ENCODE measurements at places on chromosomes 3 and 15.

GRCh38 chr15:91981821-91982800 lies 128.6 kb downstream of the SLCO3A1 start:
- no peak for DNase-seq

GRCh38 chr3:46845397-46845859 lies 17.8 kb downstream of the MYL3 start:
- peak; percentile 22 for DNase-seq

GRCh38 chr15:71302861-71303410 lies 187.7 kb downstream of the THSD4 start:
- DNase-seq = no peak

- no peak for DNase-seq
These were observed 27.7 kb downstream of the ALDH1A2 start for GRCh38 chr15:58037723-58038301.

- no peak for DNase-seq
These were observed 6.0 kb downstream of the TIPARP start for GRCh38 chr3:156680243-156680914.

- DNase-seq = no peak
These were observed 252.2 kb upstream of the IGF1R start for GRCh38 chr15:98395974-98396610.

DNA sequence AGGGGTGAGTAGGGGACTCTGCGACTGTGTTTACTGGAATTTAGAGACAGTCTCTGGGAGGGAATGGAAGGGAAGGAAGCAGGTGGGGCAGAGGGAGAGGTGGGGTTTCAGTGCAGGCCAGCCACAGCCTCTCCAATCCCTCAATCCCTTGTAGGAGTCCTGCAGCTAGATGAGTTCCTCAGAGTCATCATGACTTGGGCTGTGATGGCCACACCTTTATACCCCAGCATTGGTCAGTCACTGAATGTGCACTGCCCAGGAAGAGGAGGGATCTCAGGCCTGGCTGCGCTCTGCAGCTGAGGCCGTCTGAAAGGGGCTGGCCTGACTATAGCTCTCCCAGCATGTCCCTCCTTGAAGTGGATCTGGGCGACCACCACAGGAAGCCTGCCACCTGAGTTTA lies 67.3 kb upstream of the GLCE start:
- DNase-seq = peak; percentile 49

DNA sequence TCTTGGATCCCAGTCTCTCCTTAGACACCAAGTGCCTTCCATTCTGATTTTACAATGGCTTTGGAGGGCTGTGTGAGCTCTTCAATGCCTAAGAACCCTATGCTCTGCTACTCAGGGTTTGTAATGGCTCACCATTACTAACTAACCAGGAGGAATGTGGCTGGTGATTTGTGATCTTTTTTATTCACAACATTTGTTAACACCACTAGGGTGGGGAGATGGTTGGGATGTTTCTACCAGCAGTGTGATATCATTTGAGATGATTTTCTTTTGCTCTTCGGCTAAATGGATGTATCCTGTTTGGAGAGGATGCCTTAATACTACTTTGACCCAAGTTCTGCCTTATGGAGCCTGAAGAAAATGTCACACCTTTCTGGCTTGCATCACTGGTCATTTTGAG lies 226.9 kb downstream of the MFSD1 start:
- DNase-seq = no peak

GRCh38 chr3:122678506-122678905 lies 2.1 kb upstream of the PARP14 start:
- DNase-seq = no peak

GRCh38 chr3:62183969-62184368 lies 189.4 kb downstream of the FEZF2 start:
- no peak for DNase-seq

- DNase-seq = no peak
These were observed 215.9 kb downstream of the GBE1 start for GRCh38 chr3:81545572-81545971.

GRCh38 chr3:197135212-197135611 lies 105.6 kb upstream of the MELTF start:
- no peak for DNase-seq

- DNase-seq = peak; percentile 95
These were observed 4.4 kb downstream of the SH3BP5 start for GRCh38 chr3:15327941-15328340.

DNA sequence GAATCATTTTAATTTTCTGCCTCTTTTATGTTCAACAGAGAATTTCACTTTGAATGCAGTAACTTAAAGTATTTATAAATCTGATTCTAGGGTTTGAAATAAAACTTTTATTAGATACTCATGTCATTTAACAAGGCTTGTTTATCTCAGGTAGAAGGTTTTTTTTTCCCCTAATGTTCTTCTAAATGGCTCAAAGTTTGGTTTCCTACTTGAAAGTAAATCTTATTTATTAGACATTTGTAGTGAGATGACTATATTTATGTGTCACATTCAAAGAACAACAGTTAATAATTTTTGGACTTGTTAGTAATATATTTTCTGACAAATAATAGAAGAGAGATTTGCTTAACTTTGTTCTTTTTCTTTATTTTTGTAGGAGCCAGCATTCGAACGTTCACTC lies 63.9 kb downstream of the NEO1 start:
- no peak for DNase-seq

DNA sequence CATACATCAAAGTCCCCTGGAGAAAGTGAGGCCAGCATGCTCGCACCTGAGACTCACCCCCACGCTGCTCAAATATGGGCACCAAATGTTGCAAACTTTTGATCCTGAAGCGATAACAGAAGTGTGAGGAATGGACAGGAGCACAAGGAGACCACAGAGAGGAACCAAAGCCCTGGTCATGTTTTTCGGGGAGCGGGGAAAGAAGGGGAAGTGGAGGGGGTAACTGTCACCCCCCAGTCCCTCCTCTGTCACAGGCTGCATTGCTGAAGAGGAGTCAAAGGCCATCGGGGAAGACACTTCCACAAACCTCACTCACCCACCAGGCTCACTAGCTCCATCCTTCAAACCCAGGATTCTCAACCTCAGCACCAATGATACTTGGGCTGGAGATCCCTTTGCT lies 182.4 kb downstream of the UACA start:
- no peak for DNase-seq

GRCh38 chr3:107753494-107753893 lies 230.7 kb downstream of the BBX start:
- peak; percentile 52 for DNase-seq

DNA sequence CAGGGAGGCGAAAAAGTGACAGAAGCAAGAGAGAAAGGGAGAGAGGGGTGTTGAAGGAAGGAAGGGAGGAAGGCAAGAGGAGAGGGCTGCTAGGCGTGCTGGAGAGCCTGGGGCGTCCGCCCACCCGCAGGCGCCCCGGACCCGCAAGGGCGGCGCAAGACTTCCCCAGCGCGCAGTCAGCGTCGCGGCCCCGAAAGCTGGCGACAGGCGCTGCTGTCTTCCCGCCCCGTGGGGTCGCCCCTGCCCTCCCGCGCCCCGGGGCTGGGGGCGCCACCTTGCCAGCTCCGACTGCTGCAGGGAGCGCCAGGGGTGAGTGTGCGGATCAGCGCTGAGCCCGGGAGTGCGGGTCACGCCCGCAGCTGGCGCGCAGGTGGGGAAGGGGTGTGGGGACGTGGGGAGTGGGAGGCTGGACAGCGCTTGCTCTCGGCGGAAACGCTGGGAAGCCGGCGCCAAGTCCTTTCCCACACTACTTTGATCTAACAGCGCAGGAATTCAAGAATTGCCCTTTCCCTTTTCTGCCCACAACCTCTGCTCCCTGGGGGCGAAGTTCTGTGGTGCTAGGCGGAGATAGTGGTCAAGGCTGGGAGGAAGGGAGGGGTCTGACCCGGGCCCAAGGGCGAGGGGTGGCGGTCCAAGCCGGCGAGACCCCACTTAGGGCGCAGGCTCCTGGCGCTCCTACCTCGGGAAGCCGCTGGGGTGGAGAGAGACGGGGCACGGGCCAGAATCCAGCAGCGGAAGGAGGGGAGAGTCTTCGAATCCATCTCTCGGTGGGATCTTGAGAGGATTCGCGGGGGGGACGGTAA lies 266.1 kb downstream of the CGGBP1 start:
- peak; percentile 92 for DNase-seq

GRCh38 chr15:57415602-57416001 lies 39.3 kb downstream of the CGNL1 start:
- DNase-seq = no peak

- no peak for DNase-seq
These were observed 119.3 kb upstream of the SLC24A5 start for GRCh38 chr15:48001393-48002039.

DNA sequence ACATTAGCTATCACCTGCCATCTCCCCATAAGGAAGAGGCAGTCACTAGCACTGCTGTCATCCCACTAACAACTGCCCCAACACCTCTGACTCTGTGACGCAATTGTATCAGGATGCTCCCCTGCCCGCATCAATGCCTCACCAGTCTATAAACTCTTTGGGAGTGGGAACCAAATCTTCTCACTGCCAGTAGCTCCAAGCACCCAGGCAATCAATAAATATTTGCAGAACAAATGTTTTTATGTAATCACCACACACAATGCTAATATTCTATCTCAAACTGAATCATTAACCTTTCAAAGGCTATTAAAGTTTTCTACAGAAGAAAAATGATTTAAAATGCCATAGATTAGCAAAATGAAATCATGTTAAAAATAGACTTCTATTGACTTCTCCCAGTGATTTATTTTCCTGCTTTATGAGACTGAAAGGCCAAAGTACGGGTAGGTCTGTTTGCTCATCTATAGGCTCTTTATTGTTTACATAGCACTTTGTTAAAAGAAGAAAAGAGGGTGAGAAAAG lies 131.3 kb downstream of the PLD1 start:
- no peak for DNase-seq

DNA sequence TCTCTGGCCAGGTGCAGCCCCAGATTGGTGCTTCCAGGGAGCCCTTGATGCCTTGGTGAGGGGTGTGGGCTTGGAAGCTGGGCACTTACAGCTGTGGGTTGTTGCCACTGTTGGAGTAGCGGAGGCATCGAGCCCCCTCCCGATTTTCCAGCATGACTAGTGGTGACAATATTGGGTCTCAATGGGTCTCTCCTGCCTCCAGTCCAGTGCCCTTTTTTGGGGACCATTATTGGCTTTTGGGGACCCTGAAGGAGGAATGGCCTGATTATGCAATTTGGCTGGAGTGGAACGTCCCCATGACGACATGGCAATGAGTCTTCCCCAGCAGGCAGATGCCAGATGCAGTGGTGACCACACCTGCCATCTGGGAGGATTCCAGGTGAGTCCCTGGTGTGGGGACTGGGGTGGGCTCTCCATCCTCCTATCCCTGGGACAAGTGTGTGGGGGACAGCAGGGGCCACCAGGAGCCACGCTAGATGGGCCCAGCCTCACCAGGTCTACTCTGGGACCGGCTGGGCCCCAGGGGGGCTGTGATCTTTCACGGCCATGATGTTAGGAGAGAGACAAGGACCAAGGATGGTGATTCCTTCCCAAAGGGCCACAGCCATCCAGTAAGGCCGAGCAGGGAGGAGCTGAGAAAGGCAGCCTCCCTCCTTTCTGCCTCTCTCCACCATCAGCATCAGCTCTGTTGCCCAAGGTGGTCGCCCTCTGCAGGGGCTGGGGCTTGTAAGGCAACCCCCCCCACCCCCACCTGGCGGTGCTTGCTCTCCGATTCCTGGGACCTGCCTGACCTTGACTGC lies 196.8 kb downstream of the GOLGA6L6 start:
- DNase-seq = no peak

- no peak for DNase-seq
These were observed 29.2 kb upstream of the CNTN3 start for GRCh38 chr3:74643636-74644035.

DNA sequence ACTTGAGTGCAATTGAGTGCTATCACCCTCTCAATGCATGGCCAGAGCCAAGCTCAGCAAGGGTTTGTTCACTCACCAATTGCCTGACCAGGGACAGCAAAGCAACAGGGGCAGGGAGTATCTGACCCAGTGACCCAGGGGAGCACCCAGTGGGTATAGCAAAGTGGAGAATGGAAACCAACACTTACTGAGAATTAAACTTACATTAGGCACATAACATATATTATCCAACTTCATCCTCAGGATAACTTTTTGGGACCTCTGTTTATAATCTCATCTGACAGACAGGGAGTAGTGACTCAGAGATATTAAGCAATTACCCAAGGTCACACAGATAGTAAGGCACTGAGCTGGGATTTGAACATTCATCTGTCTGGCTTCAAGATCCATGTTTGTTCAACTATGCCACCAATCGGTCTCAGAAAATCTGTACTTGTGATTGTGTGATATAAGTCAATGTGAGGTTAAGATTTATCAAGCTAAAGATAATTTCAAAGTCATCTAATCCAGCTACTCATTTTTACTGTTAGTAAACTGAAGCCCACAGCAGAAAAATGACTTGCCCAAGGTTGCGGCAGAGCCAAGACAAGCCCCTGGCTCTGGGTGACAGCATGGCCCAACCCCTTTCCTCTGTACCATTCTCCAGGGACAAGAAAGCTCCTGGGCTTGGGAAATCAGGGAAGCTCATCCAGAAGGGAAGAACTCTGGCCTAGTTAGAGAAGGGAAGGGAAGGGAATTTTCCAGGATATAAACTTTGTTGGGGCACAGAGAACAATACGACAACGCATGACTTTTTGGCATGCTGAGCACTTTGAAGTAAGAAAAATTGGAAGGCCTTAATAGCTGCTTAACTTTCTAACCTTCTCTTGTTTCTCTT lies 138.0 kb upstream of the SMAD3 start:
- no peak for DNase-seq

DNA sequence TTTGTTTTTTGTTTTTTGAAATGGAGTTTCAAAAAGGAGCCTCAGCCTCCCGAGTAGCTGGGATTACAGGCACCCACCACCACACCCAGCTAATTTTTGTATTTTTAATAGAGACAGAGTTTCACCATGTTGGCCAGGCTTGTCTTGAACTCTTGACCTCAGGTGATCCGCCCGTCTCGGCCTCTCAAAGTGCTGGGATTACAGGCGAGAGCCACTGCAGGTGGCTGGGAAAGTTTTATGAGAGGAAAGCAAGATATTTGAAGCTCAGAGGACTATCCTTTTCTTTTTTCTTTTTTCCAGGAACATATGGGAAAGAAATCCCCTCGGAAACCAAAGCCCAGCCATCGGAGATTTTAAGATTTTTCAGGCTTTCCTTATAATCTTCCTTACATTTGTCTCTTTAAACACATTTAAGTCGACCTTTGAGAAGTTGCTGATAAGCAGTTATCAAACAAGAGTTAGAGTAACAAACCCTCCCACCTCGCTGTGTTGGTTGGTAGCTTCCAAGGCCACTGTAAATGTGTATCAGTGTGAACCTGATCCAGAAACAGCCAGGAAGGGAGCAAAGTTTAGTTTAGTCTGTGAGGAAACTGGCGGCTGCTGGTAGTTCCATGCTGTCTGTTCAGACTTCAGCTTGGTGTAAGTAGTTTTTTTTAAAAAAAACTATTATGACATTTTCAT lies 34.5 kb upstream of the MAP3K13 start:
- DNase-seq = no peak

DNA sequence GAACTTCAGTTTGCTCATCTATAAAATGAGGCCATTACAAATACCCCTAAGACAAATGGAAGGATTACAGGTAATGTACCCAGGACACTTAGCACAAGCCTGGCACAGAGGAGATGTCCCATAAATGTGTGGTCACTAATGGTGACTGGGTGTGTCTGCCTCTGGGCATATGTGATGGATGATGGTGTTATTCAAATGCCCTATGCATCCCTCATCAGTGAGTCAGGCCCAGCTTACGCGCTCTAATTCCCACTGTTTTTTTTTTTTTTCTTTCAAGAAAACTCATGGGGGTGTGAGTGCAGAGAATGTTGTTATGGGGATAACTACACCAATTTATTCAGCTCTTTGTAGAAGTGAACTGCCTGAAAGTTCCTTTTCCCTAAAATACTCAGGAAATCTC lies 23.6 kb upstream of the KIF23 start:
- no peak for DNase-seq

Data from hematopoietic multipotent progenitor cell (in vitro differentiated cells).